ENCODE measurements at places on chromosomes 2 and 18.

DNA sequence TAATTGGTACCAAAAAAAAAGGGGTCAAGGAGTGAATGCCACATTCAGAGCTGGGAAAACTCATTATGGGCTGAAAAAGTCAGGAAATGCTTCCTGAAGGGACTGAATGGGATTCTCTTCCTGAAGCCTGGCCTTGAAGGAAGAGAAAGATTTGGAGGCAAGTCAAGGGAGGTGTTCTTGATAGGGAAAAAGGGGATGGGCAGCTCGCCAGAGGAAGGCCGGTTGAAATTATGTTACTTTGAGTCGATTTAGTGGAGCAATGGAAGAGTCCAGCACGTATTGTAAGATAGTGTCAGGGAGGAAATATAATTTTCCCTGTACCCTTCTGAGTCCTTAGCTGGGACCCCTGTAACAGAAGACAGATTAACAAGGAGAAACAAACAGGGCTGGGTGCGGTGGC, 115.3 kb upstream of the STPG4 start:
- no peak for DNase-seq

- DNase-seq: peak; percentile 68
Observed at GRCh38 chr2:25700221-25700660, 26.9 kb upstream of the DTNB start.

DNA sequence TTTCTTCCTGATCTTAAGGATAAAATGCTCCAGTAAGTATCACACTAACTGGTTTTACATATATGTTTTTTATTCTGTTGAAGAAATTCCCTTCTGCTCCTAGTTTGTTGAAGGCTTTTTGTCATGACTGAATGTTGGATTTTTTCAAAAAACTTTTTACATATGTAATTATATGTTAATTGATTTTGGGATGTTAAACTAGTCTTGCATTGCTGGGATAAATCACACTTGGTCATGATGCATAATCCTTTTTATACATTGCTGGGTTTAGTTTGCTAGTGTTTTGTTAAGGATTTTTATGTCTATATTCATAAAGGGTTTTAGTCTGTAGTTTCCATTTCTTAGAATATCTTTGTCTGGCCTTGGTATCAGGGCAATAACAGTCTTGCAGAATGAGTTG, 65.6 kb upstream of the TXNDC2 start:
- no peak for DNase-seq

DNA sequence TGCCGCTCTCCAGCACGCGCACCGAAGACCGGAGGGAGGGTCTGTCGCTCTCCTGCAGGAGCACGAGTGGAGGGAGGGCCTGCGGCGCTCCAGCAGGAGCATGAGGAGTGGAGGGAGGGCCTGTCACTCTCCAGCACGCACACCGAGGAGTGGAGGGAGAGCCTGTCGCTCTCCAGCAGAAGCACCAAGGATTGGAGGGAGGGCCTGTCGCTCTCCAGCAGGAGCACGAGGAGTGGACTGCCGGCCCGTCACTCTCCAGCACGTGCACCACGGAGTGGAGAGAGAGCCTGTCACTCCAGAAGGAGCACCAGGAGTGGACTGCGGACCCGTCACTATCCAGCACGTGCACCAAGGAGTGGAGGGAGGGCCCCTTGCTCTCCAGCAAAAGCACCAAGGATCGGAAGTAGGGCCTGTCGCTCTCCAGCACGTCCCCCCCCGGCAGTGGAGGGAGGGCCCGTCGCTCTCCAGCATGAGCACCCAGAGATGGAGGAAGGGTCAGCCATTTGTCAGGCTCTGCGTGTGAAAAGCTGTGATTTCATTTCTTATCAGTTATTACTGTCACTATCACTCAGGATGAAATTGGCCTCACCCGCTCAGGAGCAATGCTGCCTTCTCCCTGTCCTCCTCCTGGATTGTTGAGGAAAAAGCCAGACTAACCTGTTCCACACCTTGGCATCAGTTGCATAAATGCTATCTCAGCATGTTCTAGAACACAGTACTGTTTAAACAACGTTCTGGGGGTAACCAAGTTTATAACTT, 35.9 kb downstream of the ADI1 start:
- no peak for DNase-seq

DNA sequence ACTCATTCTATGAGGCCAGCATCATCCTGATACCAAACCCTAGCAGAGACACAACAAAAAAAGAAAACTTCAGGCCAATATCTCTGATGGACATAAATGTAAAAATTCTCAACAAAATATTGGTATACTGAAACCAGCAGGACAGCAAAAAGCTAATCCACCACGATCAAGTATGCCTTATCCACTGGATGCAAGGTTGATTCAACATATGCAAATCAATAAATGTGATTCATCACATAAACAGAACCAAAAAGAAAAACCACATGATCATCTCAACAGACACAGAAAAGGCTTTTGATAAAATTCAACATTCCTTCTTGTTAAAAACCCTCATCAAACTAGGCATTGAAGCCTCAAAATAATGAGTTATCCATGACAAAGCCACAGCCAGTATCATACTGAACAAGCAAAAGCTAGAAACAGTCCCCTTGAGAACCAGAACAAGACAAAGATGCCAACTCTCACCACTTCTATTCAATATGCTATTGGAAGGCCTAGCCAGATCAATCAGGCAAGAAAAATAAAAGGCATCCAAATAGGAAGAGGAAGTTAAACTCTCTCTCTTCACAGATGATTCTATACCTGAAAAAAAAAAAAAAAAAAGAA, 45.3 kb downstream of the RTTN start:
- no peak for DNase-seq

- DNase-seq: no peak
Observed at GRCh38 chr2:190961918-190962487, 52.0 kb downstream of the STAT1 start.

GRCh38 chr2:225041851-225042799, at the start of gene DOCK10:
DOCK10 (minus strand) TSS chr2:225042468; CDS start chr2:225042374, 94 bp downstream.
- DNase-seq: no peak

DNA sequence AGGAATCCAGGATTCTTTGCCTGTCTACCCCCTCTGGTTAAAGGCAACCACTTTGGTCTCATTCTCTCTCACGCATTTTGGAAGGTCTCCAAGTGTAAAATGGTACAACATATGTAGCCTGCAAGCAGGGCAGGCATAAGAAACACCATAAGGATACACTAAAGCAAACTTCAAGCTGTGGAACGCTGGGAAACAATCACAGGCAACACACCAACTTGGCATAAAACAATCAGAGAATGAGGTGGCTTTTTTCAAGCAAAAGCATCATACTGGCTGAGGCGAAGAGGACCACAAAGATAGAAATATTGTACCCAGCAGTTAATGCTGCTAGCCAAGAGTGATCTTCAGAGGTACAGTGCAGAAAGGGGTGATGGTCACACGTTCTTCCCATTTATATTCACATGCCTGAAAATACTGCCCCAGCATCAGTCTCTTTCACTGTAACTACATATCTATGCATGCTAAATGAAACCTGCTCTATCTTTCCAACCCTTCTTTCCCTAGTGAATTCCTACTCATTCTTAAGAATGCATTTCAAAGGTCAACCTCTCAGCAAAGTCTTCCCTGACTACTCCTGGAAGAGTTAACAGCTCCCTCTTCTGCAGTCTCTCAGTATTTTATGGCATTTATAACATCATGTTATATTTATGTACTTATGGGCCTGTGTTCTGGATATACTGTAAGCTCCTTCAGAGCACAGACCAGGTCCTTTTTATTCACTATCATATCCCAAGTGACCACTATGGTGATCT, 71.9 kb upstream of the GALNT5 start:
- no peak for DNase-seq
